Stimulated activated naive CD8-positive, alpha-beta T cell treated with anti-CD3 and anti-CD28 coated beads, Interleukin-15, Interleukin-2, amounts not matched to agents 100 U/mL and 50 U/mL, for 24 hours (primary cell): ENCODE measurements at places on chromosomes 13 and 19.

DNA sequence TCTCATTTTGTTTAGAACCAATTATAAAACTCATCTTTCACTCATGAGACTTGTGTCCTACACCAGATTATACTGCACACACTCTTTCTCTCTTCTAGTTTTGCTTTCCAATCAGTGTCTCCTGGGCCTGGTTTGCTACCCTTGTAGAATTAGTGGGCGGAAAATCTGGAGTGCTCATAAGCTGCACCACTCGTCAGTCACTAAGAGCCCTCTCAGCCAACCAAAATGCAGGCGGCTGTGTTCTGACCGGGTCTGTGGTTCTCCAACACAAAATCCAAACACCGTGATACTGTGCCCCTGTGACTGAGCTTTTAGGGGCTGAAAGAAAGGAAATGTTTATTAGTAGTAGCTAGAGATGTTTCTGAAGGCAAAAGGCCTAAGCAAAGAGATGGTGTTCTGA lies 83.7 kb upstream of the OBI1 start:
- no peak for DNase-seq

GRCh38 chr19:12611361-12611699 lies 610 bp downstream of the ZNF791 start:
- no peak for DNase-seq

DNA sequence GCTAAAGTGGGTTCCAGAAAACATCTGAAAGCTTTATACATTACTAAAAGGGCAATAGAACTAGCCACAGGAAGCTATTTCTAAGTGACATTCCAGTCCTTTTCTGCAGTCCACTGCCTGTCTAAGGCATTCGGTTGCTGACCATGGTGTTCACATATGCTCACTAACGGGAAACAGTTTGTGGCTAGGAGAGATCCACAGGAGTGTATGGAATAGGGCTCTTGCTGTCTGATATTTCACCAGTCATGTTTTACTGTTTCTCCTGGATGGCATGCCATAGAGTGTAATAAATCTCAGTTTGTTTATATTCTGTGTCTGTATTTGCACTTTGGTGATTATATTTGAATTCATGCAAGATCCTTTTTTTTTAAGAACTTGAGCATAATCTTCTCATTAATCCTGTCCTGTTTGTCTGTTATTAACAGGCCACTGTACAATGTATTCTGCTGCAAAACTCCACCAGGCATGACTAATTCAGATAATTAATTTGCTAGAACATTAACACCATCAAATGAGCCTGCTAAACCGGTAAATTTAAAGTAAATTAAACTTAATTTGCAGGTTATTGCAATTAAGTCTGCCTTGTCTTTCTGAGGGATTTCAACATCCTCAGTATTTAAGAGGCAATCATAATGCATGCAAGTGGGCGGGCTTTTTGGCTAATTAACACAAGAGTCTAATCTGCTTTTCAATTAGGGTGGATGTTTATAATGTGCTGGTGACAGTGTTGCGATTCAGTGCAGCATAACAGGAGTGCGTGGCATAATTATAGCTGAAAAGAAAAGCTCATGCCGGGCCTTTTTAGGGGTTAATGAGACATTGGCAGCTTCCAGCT lies 201.3 kb downstream of the POU4F1 start:
- no peak for DNase-seq

DNA sequence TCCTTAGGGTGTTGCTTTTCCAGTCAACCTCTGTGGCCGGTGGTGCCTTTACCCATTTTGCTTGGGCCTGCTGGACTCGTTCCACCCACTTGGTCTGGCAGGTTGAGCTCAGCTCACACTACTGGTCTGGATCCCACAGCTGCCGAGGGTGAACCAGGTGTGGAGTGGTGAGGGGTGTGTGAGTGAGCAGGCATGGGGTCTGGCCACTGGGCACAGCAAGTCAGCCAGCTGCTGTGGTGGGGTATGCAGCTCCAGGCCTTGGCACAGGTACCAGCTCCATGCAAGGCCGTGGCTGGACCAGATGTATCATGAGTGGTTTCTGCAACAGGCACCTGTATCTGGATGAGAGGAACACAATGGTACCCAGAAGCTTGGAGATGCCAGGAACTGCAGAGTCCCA lies 277.6 kb upstream of the KLHL1 start:
- no peak for DNase-seq

GRCh38 chr19:16061943-16062342 lies 14.4 kb upstream of the TPM4 start:
- peak; percentile 48 for DNase-seq

DNA sequence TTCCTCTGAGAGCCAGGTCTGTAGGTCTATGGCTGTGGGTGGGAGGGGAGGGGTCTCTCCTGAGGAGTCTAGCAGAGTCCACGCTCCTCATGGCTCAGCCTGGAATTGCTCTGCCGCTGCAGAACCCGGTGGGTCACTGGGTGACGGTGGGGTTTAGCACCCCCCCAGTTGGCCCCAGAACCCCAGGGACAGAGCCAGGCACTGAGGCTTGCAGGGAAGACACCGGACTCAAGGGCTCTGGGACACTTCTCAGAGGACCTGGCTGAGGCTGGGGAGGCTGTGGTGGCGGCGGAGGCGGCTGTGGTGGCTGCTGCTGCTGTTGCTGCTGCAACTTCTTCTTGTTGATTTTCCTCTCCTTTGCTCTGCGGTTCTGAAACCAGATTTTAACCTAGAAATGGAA lies 6.1 kb downstream of the CDX2 start:
- DNase-seq, result no peak

- DNase-seq, result no peak
These were observed 109.5 kb downstream of the STK24 start for GRCh38 chr13:98467263-98467985.

DNA sequence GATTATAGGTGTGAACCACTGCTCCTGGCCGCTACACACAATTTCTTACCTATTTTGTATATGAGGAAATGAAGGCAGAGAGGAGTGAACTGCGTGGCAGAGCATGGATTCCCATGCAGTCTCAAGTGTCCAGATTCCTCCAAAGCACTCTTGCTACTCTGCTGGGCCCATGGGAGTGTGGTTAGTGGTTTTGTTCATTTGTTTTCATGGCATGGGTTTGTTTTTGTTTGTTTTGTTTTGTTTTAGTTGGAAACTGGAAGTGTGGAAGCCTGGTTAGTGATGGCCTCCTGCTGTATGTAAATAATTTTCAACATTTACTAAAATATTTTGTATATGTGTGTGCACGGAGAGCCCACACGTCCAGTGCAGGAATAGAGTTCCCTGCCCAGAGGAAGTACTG lies 61.3 kb upstream of the LRCH1 start:
- DNase-seq, result no peak

DNA sequence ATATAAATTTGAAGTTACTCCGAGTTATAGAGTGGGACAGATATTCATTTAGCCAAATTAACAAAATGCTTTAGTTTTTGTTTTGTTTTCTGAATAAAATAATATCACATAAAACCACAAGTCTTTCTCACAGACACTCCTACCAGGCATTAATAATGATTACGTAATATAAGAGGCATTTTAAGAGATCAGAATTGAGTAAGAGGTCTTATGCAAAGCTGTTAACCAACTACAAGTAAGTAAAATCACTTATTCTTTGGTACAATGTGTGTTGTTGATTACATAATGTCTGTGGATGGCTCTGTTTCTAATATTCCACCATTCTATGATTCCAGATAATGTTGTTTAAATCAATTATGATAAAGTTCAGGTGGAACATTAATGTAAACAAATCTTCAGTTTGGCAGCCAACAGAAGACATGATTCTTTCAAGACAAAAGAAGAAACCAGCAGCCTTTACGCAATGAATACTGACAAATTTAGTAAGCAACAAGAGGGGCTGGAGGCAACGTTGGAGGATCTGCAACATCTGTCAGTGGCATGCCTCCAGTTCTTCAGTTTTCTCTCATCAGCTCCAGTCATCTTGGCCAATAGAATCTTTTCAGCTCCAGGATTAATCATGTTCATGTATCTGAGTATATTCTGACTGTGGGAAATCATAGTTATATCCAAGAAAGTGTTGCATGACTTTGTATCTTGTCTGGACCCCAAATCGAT lies 403.8 kb downstream of the SLITRK5 start:
- DNase-seq, result no peak

- no peak for DNase-seq
These were observed 36.9 kb downstream of the SYDE1 start for GRCh38 chr19:15144046-15144646.

- no peak for DNase-seq
These were observed 63.5 kb downstream of the C13orf42 start for GRCh38 chr13:51047434-51048165.

GRCh38 chr13:47896546-47896945 lies 104.5 kb downstream of the SUCLA2 start:
- no peak for DNase-seq

DNA sequence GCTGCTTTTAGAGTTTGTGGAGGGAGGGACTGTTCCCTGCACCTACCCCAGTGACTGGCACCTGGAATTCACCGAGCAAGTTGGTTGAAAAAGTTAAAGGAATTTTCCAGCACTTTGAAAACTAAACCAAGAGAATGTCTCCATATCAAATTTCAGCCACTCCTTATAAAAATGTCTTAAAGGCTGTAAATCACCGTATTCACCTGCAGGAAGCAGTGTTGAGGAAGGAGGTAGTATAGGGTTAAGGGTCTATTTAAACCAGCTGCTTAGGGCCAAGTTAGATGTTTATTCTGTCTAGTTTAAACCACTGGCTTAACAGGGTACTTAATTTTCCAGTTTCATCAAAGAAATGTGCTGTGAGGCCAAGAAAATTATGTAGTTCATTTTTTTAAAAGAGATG lies 3.8 kb upstream of the RAB20 start:
- DNase-seq, result no peak
